ENCODE measurements at places on chromosomes 2 and 18. TPM values are rescaled to one million over a fixed set of nuclear protein-coding genes. Genes with fewer than 3 reads are reported as not detected.

- no peak for DNase-seq
These were observed 189.6 kb downstream of the LRP1B start for GRCh38 chr2:141941210-141941714.

- DNase-seq = no peak
These were observed 21.0 kb upstream of the PAX3 start for GRCh38 chr2:222319586-222320435.

- DNase-seq = no peak
These were observed 149.3 kb downstream of the CABLES1 start for GRCh38 chr18:23284629-23285028.

- DNase-seq = no peak
These were observed 56.2 kb downstream of the ARHGEF33 start for GRCh38 chr2:38945911-38946310.

DNA sequence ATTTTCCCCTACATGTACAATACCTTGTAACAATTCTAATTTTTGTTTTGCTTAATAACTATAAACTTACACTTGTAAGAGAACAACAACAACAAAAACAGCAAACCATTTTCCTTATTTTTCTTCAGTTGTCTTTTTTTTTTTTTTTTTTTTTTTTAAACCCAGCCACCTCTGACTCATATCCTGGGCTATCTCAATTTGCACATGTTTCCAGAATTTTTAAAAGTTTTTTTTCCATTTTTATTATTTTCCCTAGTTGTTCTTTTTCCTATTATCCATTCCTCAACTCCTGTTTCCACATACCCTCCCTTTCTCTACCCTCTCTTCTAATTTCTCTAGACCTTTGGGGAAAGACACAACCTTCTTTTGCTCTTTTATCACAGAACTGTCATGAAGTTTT, 112.5 kb downstream of the EFEMP1 start:
- DNase-seq = no peak

DNA sequence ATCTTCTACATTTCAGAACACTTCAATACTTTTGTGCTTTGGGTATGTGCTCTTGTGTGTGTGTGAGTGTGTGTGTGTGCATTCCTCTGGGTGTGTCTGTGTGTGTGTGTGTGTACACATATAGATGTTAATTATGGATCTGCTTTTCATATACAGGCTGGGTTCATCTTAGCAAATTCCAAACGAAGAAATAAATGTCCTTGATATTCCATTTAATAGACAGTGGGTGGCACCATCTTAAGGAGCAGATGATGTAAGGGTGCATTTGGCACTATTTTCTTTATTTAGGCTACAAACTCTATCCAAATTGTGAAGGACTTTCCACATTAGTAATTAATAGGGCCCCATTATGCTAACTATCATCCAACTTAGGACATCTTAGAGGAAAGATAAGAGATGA, 425.8 kb upstream of the POU3F3 start:
- no peak for DNase-seq

ZNF236 gene
- 6.1 TPM for polyA plus RNA-seq

LCLAT1 gene
- polyA plus RNA-seq = 25.3 TPM

GRCh38 chr2:109213646-109214433, 84.8 kb downstream of the SH3RF3 start:
- peak; percentile 71 for DNase-seq

LRPPRC gene
- 48.8 TPM for polyA plus RNA-seq

MAP2 gene
- polyA plus RNA-seq = 7.3 TPM

FIGN gene
- polyA plus RNA-seq = not detected

ERMN gene
- polyA plus RNA-seq = not detected

NXPH2 gene
- not detected for polyA plus RNA-seq

DNA sequence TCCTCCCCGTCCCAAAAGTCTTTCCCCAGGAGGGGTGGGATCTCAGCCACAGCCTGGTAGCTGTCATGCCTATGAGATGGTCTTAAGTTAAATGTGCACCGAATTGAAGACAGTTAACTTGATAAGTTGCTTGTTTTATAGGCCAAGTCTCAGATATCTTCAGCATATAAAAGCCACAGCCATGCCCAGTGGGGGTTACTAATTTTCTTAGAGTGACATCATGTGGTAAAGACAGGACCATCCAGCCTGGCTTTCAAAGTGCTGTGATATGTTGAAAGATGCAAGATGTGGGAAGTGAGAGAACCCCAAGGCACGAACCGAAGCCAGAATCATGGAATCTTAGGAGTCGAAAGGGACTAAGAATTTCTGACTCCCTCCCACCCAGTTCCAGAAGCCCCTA, 42.1 kb upstream of the FAM124B start:
- no peak for DNase-seq

GDF7 gene
- 0.67 TPM for polyA plus RNA-seq

- DNase-seq = no peak
These were observed at the start of gene GPR39 for GRCh38 chr2:132416723-132417395. Gene GPR39 (plus strand): TSS chr2:132416805.

DNA sequence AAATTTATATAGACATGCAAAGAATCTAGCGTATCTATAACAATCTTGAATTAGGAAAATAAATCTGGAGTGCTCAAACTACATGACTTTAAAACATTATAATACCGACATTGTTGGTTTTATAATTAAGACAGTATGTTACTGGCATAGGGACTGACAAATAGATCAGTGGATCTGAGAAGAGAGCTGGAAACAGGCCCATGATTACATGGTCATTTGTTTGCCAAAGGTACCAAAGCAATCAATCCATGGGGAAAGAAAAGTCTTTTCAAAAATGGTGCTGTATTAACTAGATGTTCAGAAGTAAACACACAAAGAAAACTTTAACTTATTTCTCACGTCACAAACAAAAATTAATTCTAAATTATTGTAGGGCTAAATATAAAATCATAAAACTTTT, 124.2 kb downstream of the BCL2L11 start:
- DNase-seq = no peak

DNA sequence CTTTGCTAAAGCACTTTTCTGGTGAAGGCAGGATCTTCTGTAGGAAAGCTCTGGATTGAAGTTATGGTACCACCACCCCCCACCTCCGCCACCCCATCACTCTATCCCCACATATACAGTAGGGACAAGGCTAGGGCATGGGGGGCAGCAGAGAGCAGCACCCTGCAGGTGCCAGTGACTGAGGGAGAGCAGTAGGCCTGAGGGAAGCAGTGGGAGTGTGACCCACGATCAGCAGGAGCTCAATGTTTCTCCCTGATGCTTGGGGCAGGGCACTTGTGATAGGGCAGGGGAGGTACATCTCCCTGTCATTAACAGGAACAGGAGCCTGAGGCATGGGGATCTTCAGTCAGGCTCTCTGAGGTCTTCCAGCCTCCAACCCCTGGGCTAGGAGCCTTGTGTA, 121.6 kb downstream of the ZFP36L2 start:
- DNase-seq = no peak

DNA sequence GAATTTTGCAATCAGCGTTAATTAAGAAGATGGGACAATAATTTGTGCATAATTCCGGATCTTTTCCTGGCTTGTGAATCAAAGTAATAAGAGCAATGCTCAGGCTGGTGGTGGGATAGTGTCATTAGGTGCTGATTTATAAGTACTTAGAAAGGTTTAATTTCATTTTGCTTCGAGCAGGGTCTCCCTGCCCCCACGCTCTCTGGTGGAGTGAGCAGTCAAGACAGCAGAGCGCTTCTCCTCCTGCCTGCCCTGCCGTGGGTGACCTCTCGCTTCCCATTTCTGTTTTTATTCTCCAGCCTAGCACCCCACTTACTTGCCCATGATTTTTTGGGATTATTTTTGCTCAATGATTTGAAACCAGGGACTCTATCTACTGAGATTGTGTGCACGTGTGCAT, 7.1 kb downstream of the ASB18 start:
- no peak for DNase-seq

DNA sequence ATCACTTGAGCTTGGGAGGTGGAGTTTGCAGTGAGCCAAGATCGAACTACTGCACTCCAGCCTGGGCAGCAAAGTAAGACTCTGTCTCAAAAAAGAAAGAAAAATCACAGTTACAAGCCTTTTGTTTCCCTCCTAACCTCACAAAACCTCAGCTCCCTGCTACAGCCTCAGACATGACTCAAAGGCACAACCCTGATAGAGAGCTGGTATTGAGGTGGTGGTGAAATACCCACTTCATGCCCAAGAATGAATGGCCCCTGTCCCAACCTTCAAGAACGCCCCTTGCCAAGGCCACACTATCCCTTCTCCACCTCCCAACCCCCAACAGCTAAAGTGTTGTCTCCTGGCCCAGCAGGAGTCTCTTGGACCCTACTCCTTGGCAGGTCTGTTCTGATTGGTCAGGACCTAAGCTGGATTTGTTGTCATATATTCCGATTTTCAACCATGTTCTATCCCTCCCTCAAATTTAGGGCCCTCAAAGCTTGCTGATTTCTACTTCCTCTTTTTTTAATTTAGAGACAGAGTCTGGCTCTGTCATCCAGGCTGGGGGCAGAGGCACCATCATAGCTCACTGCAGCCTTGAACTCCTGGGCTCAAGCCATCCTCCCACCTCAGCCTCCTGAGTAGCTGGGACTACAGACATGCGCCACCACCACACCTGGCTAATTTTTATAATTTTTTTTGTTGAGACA, 61.9 kb upstream of the BZW1 start:
- DNase-seq = no peak

Data from naive B cell (primary cell).